CD14-positive monocyte (primary cell): ENCODE measurements at places on chromosomes 5 and 9. TPM values are rescaled to one million over a fixed set of nuclear protein-coding genes. Genes with fewer than 3 reads are reported as not detected.

ZNF354B gene
- polyA plus RNA-seq, result 1.1 TPM

F12 gene
- 1.4 TPM for polyA plus RNA-seq

PCDHGA6 gene
- not detected in 2 replicates for polyA plus RNA-seq

DNA sequence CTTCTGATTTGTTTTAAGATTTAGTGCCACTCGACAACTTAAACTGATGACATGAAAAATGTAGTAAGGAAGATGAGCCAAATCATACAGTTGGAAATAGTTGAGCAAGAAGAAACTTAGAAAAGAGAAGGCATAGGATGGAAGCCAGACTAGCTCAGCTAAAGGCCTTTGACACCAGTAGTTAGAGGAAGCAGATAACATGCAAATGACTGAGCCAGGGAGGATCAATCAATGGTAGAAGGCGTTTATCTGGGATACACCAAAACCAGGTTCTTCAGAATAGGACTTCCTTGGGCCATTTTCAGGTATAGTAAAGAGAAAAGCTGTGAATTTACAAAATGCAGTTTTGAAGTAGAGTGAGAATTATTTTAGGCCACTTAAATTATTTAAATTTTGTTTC lies 3.2 kb downstream of the TDRD7 start:
- no peak for DNase-seq

- no peak for DNase-seq
Measured at GRCh38 chr9:92064711-92065110, 50.5 kb downstream of the SPTLC1 start.

GRCh38 chr5:856531-857425 lies 6.0 kb upstream of the ZDHHC11 start:
- DNase-seq, result no peak
